ENCODE measurements at places on chromosomes 1 and 21.

DNA sequence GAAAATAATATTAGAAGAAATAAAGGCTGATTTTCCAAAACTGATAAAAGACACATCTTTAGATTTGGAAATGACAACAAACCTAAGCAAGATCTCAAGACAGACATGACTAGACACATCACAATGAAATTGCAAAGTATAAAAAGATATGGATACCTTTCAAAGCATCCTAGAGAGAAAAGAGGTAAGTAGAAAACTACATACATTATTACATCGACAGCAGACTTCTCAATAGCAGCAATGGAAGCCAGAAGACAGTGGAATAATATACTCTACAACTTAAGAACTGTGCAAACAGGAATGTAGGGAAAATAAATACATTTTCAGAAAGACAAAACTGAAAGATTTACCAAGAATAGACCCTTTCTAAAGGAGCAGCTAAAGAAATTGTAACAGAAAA, 50.2 kb downstream of the DENND1B start:
- peak; percentile 16 for DNase-seq

- no peak for DNase-seq
These were observed 37.6 kb downstream of the ELF3 start for GRCh38 chr1:202047977-202048376.

DNA sequence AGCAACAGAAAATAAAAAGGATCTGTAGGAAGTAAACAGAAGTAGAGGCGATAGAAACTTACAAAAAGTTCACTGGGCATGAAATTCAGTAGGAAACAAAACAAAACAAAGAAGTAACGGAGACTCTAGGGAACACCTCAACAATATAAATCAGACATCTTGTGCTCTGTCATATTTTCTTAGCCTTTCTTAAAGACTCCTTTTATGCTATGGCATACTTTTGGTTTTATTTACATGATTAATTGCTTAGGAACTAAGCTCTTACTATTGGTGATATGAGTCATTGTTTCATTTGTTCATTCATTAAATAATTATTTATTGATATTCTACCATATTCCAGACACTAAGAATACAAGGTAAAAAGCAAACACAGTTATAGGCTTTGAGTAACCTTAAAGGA, 126.6 kb downstream of the KCNT2 start:
- no peak for DNase-seq

DNA sequence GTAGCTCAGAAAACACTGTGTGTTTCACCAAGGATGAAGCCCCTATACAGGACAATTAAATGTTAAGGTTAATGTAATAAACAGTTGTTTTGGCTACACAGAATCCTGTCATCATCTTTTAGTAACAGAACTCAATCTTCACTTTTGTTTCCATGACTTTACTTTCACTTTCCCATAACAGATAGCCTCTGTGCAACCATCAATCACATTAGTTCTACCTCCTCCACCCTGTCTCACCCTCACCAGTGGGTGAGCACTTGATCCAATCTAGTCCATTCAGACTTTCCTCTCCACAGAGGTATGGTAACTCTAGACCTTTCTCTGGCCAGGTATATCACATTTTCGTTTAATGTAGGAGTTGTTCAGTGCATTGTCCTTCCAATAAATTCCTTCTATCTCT, 1018.5 kb downstream of the ADGRL2 start:
- DNase-seq = no peak

- DNase-seq = peak; percentile 13
These were observed 70.0 kb downstream of the PLD5 start for GRCh38 chr1:242454262-242455051.

DNA sequence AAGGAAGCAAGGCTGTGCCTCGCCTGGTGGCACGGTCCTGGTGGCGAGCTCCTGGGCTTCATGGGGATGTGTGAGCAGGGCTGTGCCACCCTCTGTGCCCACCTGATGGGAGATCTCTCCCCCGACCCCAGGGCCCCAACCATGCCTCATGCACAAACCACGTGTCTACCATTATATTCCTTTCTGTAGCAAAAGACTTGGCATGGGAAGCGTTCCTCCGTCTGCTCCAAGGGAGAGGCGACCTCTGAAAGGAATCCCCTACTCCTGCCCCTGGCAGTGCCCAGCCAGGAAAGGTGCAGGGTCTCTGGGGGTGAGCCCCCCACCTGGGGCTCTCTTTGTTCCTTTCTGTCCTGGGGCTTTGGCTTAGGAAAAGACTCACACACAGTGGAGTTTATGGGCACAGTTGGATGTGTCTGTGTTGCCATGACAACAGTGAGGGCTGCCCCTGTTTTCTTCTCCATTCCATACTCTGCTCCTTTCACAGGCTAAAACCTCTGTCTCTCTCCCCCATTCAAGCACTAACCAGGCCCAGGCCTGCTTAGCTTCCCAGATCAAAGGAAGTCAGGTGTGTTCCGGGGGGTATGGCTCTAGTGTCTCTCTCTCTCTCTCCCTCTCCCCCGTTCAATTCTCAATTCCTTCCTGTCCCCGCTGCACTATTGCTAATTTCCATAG, 21.4 kb upstream of the LRRN2 start:
- no peak for DNase-seq

DNA sequence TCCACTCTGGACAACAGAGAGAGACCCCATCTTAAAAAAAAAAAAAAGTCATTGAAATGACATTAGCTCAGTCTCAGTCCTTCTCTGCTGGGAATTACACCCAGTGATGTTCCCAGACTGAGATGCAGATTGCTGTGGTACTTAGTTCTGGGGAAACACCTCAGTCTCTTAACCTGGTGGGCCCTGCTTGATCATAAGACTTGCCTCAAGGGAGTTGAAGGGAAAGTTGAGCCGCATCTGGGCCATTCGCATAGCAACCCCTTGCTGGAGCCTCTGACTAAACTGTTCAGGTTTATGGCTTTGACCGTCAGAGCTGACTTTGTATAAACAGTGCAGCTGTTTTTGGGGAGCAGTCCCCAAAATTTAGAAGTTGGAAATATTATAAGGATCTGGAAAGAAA, 13.4 kb downstream of the FCRL4 start:
- no peak for DNase-seq

DNA sequence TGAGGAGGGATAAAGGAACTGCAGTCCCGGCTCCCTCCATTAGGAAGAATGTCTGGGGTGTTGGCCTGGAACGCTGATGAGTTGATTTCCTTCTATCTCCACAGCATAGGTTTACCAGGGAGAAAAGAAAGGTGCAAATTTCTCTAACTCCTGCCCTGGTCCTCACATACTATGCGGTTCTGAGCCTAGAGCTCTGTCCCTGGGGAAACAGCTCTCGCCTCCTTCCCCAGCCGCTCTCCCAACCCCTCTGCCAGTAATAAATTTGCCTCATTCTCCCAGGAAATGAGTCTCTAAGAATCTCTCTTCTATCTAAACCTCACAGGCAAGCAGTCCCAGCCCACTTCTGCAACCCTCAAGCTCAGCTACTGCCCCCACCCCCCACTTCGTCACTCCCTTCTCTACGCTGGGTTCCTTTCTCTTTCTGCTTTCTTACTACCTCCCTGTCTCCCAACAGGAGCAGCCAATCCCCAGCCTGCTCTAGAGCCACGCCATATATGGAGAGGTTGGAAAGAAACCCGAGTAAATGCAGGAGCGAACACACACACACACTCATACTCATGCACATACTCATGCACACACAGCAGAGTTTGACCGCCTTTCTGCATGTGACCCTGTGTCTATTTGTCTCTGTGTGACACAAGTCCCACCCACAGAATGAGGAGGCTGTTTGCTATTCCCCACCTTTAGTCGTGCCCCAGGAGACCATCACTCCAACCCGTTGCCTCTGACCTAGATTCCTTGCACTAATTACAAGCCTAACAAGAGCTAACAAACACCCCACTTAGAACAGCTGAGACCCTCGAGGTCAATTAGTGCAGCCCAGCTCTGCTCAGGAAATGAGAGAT, 13.4 kb downstream of the PLEKHO1 start:
- peak; percentile 99 for DNase-seq

DNA sequence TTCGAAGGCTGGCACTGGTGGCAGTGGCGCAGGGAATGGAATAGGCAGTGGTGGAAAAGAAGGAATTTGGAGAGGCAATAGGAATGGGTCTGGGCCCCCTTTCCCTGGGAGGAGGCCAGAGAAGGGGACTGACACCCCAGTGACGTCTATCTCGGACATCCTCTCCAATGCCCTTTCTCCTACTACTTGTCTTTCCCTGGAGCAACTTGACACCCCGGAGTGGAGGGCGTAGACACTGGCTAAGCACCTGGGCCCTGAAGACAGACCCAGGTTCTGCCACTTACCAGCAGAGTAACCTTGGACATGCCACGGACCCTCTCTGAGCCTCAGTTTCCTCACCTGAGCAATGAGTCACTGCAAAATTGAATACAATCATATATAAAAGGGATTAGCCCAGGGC, 86.8 kb downstream of the CAMK2N1 start:
- DNase-seq = no peak

DNA sequence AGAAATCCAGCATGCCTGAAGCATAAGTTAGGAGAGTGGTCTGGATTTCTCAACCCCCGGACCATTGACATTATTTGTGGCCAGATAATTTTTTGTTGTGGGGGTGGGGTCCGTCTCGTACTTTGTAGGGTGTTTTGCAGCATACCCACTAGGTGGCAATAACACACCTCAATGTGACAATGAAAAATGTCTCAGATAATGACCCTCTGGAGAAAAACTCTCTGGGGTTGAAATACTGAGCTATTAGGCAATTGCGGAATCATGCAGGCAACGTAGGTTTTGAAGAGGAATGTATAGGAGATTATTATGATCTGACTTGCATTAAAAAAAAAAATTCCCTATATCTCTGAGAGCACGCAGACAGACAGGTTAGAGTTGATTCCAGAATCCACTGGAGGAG, 25.3 kb upstream of the RRP15 start:
- no peak for DNase-seq

DNA sequence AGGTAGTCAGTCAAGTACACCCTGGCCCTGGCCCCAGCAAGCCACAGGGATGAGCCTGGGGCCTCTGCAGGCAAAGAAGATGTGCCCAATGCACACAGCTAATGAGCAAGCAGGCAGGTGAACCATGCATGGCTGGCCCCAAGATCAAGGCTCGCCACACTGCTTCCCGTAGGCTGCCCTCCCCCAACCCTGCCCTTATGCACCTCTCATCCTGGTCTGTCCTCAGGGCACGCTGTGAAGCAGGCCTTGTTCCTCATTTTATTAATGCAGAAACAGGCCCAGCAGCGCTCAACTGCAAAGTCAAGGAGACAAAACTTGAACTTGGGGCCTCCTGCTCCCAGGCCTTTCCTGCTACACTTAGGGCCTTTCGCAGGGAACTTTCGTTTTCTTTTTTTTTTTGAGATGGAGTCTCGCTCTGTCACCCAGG, 35.6 kb upstream of the ID3 start:
- no peak for DNase-seq

GRCh38 chr1:38009088-38009840, 3.3 kb upstream of the UTP11 start:
- peak; percentile 70 for DNase-seq

- peak; percentile 72 for DNase-seq
These were observed 484 bp upstream of the RHOC start for GRCh38 chr1:112707221-112708001.

GRCh38 chr1:37240897-37241296, 206.6 kb upstream of the GRIK3 start:
- no peak for DNase-seq

- no peak for DNase-seq
These were observed 448 bp upstream of the COL9A2 start for GRCh38 chr1:40317394-40318074.

DNA sequence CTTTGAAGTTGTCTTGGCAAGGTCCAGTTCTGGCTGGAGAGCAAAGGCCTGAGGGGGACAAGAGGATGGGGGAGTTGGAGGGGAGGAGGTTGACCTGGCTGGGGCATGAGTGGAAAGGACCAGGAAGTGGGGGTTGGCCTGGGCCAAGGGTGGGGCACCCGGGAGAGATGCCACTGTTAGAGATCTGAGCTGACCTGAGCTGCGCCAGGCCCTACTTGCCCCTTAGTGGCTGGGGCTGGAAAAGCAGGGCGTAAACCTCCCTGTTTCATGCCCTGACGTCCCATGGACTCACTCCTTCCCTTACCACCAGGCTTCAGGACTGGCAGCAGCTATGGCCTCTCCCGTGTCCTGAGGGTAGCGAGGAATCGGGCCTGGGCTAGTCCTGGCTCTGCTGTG, 16.9 kb downstream of the FAAH start:
- no peak for DNase-seq

GRCh38 chr1:201062511-201063091, 39.1 kb upstream of the KIF21B start:
- no peak for DNase-seq

- no peak for DNase-seq
These were observed 190.1 kb downstream of the LMO4 start for GRCh38 chr1:87518794-87519193.

- no peak for DNase-seq
These were observed 1.2 kb upstream of the LELP1 start for GRCh38 chr1:153202006-153202405.

- DNase-seq = no peak
These were observed 12.4 kb downstream of the GALNT2 start for GRCh38 chr1:230079199-230080024.

GRCh38 chr1:181793831-181794230, 267.7 kb downstream of the ZNF648 start:
- DNase-seq = no peak

GRCh38 chr1:201408834-201409200, 9.7 kb upstream of the LAD1 start:
- no peak for DNase-seq

GRCh38 chr1:235423214-235423652, 56.0 kb downstream of the TBCE start:
- DNase-seq = no peak

- DNase-seq = peak; percentile 11
These were observed 121.2 kb upstream of the SGIP1 start for GRCh38 chr1:66412704-66413103.

DNA sequence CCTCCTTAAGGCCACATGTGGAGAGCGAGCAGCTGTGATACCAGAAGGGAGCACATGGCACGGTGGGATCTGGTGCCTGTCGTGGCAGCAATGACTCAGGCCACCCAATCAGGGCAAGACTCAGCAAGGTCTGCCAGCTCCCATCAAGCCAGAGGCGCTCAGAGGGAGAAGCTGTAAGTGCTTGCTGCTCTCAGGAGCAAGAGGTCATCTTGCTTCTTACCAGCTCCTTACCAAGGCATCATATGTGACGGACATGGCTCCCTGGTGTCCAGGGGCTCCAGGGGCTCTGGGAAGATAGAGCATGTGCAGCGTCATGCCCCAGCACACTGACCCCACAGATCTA, 72.9 kb downstream of the ITPKB start:
- no peak for DNase-seq

DNA sequence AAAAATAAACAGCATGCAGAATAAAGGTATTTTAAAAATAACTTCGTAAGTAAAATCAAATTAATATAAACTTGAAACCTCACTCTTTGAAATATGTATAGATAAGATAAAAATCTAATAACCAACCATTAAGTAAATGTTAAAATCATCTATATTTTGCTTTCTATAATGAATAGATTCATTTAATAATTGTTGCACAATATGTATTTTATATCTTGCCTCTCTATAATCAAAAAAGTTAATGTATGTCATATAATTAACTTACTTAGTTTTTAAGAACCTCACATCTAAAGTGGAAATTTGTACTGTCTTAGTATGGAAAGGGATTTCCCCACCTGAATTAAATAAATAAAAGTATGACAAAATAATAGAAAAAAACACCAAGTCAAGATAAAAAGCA, 42.4 kb upstream of the RBM34 start:
- no peak for DNase-seq

Data from stromal cell of bone marrow (primary cell).